Ammon's horn (tissue), 1 donor: ENCODE measurements at places on chromosomes 2 and 18.

DNA sequence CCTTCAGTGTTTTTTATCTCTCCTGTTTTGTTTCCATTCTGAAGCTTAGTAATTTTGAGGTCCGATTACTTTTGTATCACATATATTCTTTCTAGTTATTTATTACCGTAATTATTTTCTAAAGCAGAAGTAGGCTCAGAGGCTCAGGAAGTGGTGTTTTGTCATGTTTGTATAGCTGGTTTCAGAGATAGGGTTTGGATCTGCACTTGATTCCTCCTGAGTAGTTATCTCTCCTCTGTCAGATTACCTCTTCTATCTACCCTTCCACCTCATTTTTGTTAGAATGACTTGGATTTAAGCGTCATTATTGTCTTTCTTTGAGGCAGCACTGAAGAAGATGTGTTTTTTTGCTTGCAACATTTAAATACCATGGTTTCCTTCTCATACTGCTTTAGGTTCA, 95.4 kb downstream of the MTA3 start:
- DNase-seq, result peak; percentile 11

- no peak for DNase-seq
Observed at GRCh38 chr18:48661421-48661820, 122.6 kb downstream of the CTIF start.

- DNase-seq, result no peak
Observed at GRCh38 chr2:107354175-107354574, 468.2 kb upstream of the ST6GAL2 start.

GRCh38 chr2:144452989-144453336, 67.0 kb downstream of the ZEB2 start:
- DNase-seq, result no peak

- DNase-seq, result no peak
Observed at GRCh38 chr2:201930043-201930442, 103.6 kb upstream of the FZD7 start.

- peak; percentile 68 for DNase-seq
Observed at GRCh38 chr2:74457549-74458131, 598 bp upstream of the WBP1 start.

DNA sequence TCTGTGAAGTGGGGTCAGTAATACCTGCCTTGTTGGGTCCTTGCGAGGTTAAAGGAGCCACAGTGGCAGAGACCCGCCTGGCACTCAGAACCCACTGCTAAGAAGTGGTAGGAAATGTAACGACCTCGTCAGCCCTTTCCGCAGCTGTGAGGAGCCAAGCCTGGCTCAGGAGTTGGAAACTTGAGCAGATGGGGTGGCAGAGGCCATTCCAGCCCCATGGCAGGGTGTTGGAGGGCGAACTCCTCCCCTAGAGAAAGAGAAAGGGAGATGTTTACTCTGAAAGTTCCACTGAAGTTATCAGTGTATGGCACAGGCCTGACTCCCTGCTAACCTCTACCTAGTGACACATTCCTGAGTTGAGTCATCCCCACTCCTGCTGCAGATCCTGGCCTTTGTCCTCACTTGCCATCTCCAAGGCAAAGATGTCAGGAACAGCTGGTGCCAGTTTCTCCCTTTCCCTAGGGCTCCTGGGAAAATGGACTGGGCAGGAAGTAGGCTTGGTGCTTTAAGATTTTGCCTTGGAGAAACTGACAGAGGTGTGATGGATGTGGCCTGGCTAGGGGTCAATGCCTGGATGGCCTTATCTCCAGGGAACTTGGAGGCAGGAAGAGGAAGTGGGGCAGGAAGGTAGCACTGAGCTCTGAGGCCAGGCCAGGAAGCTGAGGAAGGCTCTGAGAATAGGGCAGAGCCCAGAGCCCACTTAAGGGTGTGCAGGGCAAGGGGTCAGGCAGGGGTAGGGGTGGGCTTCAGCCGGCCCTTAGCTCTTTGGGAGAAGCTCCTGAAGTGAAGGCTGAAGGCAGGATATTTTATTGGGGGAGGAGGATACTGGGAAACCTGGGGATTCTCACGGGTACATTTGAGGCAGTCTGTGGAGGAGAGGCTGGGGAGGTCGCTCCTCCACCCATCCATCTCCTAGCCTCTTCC, 888 bp downstream of the VAMP5 start:
- DNase-seq, result no peak

GRCh38 chr2:119426801-119427395, 4.8 kb upstream of the TMEM37 start:
- DNase-seq, result no peak

- DNase-seq, result peak; percentile 80
Observed at GRCh38 chr18:36284671-36285295, 12.7 kb upstream of the FHOD3 start.

DNA sequence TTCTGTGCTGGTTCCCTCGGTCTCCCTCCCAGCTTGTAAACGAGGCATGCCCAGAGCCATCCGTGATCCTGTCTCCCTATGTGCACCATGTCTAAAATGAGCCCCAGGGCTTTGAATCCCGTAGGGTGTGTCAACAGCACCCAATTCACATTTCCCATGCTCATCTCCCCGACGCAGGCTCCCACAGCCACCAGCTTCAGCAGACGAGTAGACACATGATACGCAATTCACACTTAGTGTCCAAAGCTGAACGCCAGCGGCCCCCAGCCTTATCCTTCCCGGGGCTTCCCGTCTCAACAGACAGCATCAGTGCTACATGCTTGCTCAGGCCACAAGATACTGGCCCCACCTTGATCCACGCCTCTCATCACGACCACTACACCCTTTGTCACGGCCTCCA, 88.1 kb downstream of the EIPR1 start:
- no peak for DNase-seq

DNA sequence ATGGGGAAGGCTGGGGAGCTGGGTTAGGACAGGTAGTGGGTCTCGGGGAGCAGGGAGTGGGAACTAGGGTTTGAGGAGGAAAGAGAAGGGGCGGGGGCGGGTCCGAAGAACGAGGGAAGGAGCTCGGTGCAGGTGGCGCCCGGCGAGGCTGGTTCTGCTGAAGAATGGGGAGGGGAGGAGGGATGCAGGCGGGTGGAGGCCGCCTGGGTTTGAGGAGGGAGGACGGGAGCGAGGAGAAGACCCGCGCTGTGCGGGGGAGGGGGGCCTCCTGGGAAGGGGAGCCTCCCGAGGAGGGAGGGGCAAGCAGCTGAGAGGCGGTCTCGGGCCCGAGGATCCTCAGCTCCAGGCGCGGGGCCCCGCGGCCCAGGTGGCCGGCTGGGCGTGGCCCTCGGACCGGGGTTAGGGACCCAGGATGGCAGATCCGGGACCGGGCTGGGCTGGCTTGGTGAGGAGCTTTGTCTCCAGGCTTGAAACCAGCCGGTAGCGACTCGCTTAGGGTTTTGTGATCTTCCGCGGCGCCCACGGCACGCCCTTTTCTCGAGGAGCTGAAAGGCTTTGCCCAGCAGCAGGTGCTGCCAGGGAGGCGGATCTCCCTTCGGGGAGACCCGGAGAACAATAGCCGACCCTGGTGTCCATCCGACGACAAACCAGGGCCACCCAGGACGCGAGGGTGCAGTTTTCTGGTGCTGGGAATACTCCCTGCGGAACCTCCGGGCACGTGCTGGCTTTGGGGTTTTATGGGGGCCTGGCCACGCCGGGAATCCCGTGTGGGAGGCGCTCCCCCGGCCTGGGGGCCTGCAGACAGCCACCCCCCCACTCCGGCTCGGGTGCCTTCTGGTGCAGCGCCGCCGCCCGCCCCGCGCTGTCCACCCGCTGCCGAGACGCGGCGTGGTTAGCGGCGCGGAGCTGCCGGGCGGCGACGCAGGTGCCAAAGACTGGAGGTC, 1.4 kb downstream of the DPYSL5 start:
- no peak for DNase-seq

DNA sequence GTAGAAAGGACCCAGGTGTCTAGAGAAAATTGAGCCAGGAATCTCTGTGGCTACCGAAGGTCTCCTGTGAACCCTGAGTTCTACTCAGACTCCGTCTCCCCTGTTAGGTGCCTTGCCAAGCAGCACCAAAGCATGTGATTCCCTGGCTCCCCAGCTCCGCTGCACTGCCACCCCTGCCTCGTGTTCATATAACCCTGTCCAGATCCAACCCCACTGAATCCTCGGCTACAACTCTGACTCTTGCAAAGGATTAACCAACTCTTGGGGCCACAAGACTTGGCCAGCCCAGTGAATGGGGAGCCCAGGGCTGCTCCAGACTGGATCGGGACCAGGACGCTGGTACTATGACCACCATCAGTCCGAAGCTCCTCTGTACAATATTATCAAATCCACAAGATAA, 37.3 kb upstream of the ACAA2 start:
- DNase-seq, result no peak

DNA sequence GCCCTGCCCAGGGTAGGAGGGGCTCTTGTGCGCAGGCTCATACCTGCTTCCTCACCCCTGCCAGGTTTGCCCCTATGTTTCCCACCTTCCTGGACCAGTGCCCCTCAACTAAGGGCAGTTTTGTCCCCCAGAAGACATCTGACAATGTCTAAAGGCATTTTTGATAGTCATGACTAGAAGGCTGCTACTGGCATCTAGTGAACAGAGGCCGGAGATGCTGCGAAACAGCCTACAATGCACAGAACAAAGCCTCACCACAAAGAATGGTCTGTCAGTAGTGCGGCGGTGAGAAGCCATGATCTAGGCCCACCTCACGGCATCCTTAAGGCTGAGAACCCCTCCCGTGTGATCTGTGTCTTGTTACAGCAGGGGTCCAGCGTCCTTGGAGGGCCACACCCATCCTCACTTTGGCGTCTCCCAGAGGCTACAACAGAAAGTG, 96.0 kb downstream of the TMEM17 start:
- peak; percentile 74 for DNase-seq

- no peak for DNase-seq
Observed at GRCh38 chr2:71524476-71524875, 71.1 kb downstream of the DYSF start.

GRCh38 chr2:189083606-189084005, 96.0 kb downstream of the COL5A2 start:
- DNase-seq, result no peak

- DNase-seq, result no peak
Observed at GRCh38 chr18:54148151-54148550, 76.3 kb downstream of the MBD2 start.

- no peak for DNase-seq
Observed at GRCh38 chr2:239596792-239597191, 196.0 kb upstream of the HDAC4 start.

- DNase-seq, result peak; percentile 81
Observed at GRCh38 chr2:119407430-119408220, 24.0 kb upstream of the TMEM37 start.

DNA sequence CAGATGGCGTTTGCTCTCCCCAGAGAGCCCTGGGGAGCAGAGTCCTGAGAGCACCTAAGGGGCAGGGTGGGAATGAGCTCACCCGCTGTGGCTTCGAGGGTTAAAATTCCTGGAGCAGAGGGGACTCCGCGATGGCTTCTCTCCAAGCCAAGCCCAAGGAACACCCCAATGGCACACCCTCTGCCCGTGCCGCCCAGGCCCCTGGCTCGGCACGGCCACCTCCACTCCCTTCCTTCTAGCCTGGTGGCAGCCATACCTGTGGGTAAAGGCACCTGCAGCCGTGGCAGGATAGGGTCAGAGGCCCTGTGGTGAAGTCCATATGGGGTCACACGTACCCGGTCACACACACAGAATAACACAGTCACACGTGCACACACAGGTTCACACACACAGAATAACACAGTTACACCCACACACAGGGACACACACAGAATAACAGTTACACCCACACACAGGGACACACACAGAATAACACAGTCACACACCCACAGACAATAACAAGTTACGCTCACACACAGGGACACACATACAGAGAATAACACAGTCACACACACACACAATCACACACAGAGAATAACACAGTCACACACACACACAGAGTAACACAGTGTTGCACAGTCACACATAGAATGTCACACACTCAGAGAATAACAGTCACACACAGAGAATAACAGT, 50.5 kb downstream of the RAMP1 start:
- DNase-seq, result no peak

DNA sequence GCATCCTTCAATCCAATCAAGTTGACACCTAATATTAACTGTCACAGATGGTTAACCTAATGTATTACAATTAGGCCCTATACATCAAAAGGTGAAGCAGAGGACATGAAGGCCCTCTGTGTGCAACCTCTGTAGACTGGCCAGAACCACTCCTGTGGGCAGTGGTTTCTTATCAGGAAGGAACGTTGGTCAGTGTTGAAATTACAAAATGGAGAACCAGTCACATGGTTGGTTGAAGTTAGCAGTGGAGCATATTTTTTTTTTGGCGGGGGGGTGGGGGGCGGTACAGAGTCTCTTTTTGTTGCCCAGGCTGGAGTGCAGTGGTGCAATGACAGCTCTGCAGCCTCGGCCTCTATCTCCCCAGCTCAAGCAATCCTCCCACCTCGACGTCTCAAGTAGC, 19.8 kb downstream of the RNU2-63P start:
- peak; percentile 0 for DNase-seq

GRCh38 chr18:27861539-27861938, 315.4 kb downstream of the CDH2 start:
- DNase-seq, result no peak

- no peak for DNase-seq
Observed at GRCh38 chr2:66301022-66301766, 133.7 kb upstream of the MEIS1 start.

- DNase-seq, result no peak
Observed at GRCh38 chr2:98822301-98823164, 91.6 kb upstream of the MGAT4A start.

GRCh38 chr18:59479776-59480175, 120.7 kb upstream of the LMAN1 start:
- no peak for DNase-seq

DNA sequence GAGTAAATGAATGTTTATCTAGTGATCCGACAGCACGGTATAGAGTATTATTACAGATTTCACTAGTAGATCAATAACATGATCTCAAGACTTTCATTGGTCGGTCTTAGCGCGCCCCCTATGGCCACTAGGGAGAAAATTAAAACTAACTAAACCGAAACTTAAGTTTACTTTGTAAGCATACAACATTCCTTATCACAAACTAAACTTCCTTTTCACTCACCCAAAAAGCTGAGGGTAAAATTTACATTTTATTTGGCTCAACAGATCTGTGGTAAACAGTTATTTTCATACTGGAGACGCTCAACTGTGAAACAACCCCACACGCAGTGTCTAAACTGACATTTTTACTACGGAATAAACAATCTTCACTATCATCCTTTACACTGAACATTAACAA, 215.6 kb upstream of the MAP2 start:
- peak; percentile 48 for DNase-seq

DNA sequence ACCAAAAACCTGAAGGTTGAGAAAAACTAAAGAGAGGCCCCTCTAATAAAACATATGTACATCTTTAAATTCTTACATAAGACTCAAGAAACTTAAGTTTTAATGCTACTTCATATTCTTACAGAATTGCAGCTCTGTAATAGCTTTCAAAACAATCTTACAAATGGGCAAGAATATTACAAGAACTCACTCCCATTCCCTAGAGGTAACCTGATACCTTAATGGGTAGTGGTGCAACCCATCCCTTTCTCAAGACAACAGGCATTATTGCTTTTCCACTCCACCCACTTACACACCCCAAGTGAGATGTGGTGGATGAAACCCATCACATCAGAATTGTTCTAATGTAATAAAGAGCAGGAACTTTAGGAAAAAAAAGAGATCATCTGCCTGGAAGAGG, 103.7 kb downstream of the RBMS1 start:
- DNase-seq, result no peak

- no peak for DNase-seq
Observed at GRCh38 chr2:42124011-42124785, 45.0 kb upstream of the EML4 start.
